ENCODE measurements at places on chromosomes 4 and X.

DNA sequence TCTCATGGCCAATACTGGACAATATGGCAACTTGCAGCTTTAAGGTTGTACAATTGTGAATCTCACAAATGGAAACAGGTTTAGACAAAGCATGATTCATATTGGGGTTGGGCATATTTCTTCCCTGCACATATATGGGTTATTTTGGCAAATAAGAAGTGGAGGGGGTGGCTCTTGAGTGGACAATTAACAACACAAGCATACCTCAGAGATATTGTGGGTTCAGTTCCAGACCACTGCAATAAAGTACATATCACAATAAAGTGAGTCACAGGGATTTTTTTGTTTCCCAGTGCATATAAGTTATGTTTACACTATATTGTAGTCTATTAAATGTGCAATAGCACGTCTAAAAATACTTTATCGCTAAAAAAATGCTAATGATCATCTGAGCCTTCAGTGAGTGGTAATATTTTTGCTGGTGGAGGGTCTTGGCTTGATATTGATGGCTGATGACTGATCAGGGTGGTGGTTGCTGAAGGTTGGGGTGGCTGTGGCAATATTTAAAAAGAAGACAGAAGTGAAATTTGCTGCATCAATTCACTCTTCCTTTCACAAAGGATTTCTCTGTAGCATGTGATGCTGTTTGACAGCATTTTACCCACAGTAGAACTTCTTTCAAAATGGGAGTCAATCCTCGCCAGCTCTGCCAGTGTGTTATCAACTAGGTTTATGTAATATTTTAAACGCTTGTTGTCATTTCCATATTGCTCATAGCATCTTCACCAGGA is 50.5 kb upstream of the OGT start:
- no peaks in the 10 kb centered on the region for H3K4me1 ChIP-seq
- no peaks in the 10 kb centered on the region for H3K27me3 ChIP-seq
- H3K27ac ChIP-seq: no peak overlapping the region
- H3K4me3 ChIP-seq: no peak overlapping the region
- H3K36me3 ChIP-seq: no peaks in the 10 kb centered on the region
- no peak for DNase-seq

DNA sequence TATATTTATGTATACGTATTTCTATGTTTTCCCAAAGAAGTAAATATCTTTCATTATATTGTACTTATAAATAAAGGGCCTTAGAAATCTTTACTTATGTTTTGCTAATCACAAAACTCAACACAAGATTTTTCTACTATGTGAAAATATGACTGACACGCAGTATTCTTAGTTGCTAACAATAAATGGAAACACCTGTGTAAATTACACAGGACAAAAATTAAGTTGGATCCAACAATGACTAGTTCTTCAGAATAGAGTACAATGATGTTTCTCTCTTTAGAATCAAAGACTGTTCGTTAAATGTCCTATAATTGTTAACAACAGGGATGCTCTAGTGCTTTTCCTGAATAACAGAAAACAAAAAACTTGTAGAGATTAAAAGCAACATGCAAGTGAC is 96.1 kb downstream of the PPP3CA start:
- H3K27me3 ChIP-seq: no peaks in the 10 kb centered on the region
- H3K4me3 ChIP-seq: no peak overlapping the region
- H3K4me1 ChIP-seq: peaks cover 30% of the 10 kb centered on the region

DNA sequence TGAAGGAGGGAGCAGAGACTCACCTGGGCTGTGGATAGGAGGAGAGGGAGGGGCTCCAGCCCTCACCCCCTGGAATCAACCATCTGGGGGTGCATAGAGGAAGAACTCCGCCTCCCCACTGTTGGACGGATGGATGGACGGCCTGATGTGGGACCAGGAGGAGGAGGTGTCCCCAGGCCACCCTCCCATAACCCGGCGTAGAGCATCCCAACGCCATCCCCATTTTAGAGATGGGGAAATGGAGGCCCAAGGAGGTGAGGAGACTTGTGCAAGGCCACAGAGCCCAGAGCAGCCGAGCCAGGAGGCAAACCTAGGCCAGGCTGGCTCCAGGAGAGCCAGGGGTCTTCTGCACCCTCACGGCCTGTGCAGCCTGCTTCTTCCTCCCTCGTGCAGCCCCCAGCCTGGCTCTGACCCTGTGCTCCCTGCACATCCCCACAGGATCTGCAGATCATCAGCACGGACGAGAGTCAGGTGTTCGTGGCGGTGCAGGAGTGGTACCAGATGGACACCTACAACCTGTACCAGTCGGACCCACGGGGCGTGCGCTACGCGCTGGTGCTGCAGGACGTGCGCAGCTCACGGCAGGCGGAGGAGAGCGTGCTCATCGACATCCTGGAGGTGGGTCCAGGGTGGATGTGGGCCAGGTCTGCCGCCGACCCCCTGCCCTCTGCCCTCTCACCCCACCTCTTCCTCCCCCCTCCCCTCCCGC is 241.0 kb upstream of the PSAPL1 start:
- no peaks in the 10 kb centered on the region for H3K36me3 ChIP-seq
- no peaks in the 10 kb centered on the region for H3K4me1 ChIP-seq
- no peak overlapping the region for H3K4me3 ChIP-seq
- H3K27ac ChIP-seq: no peak overlapping the region
- H3K27me3 ChIP-seq: peaks cover 13% of the 10 kb centered on the region
- no peak for DNase-seq

GRCh38 chrX:8010105-8010504 is 82.9 kb upstream of the PNPLA4 start:
- no peak overlapping the region for H3K27ac ChIP-seq
- no peaks in the 10 kb centered on the region for H3K4me1 ChIP-seq
- no peak overlapping the region for H3K4me3 ChIP-seq
- no peaks in the 10 kb centered on the region for H3K27me3 ChIP-seq
- H3K36me3 ChIP-seq: no peaks in the 10 kb centered on the region
